Spinal cord (tissue), 10 donors: ENCODE measurements at places on chromosomes 7 and 10.
A peak's percentile ranks its signal among the peaks of the same experiment; 100 is the strongest.

GRCh38 chr10:100696477-100696901 is 48.9 kb upstream of the PAX2 start:
- no peak overlapping the region for H3K4me3 ChIP-seq
- H3K27ac ChIP-seq, result no peak overlapping the region
- DNase-seq, result no peak
- no peaks in the 10 kb centered on the region for H3K36me3 ChIP-seq
- no peaks in the 10 kb centered on the region for H3K4me1 ChIP-seq
- peaks cover 8% of the 10 kb centered on the region for H3K27me3 ChIP-seq

GRCh38 chr7:127959770-127960169 is 71.5 kb downstream of the LRRC4 start:
- no peaks in the 10 kb centered on the region for H3K27me3 ChIP-seq
- no peak for DNase-seq
- H3K4me1 ChIP-seq, result no peaks in the 10 kb centered on the region
- no peaks in the 10 kb centered on the region for H3K36me3 ChIP-seq

GRCh38 chr7:75646571-75647102 is 92.1 kb downstream of the HIP1 start:
- no peaks in the 10 kb centered on the region for H3K27me3 ChIP-seq
- DNase-seq, result no peak
- H3K4me1 ChIP-seq, result peaks cover 15% of the 10 kb centered on the region
- no peak overlapping the region for H3K4me3 ChIP-seq
- H3K36me3 ChIP-seq, result no peaks in the 10 kb centered on the region

DNA sequence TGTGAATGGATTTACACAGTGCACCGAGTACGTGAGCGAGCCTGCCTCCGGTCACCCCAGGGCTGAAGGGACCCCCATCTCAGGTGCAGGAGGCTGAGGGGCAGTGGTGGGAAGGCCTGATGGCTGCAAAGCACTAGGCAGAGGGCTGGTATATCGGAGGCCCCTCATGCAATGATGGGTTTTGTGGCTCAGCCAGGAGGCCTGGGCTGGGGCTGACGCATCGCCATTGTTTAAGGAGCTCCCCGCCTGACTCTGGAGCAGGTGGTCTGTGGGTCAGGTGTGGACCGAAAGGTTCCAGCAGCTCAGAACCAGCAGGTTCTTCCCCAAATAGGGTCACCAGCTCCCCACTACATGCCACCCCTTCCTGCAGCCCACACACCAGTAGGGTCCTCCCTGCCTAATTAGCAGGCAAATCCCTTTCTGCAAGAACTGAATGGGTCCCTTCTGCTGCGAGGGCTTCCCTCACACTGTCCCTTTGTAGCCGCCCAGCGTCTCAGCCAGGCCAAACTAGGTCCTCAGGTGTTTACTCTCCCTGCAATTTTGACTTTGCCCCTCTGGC is 33.0 kb downstream of the OAT start:
- no peaks in the 10 kb centered on the region for H3K36me3 ChIP-seq
- H3K4me1 ChIP-seq, result peaks cover 34% of the 10 kb centered on the region
- no peak for DNase-seq
- peaks cover 5% of the 10 kb centered on the region for H3K27me3 ChIP-seq
- H3K27ac ChIP-seq, result no peak overlapping the region
- H3K4me3 ChIP-seq, result no peak overlapping the region

DNA sequence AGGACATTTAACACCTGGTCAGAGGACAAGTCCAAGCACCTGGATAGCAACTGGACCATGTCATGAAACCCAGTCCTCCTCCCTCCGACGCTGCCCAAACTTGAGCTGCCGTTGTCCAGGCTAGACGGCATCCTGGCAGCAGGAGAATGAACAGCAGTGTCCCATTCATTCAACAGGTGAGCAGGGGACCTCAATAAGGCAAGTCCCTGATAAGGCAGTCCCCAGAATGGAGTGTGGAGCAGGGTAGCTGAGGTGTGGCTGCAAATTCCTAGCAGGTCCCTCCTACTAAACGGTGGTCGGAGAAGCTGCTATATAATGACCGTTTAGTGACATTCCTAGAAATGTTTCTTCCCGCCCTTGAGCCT is 169.8 kb downstream of the PRKAG2 start:
- no peak overlapping the region for H3K27ac ChIP-seq
- H3K4me1 ChIP-seq, result peaks cover 26% of the 10 kb centered on the region
- H3K27me3 ChIP-seq, result no peaks in the 10 kb centered on the region
- DNase-seq, result no peak

- peaks cover 52% of the 10 kb centered on the region for H3K4me1 ChIP-seq
- DNase-seq, result no peak
- H3K4me3 ChIP-seq, result no peak overlapping the region
- H3K27me3 ChIP-seq, result no peaks in the 10 kb centered on the region
- peaks cover 20% of the 10 kb centered on the region for H3K36me3 ChIP-seq
- H3K27ac ChIP-seq, result no peak overlapping the region
Observed at GRCh38 chr10:86944031-86944419, 13.4 kb downstream of the MMRN2 start.

- peaks cover 21% of the 10 kb centered on the region for H3K27me3 ChIP-seq
- no peak for DNase-seq
- H3K4me1 ChIP-seq, result peaks cover 19% of the 10 kb centered on the region
Observed at GRCh38 chr7:50787825-50788224, 5.1 kb upstream of the GRB10 start.

DNA sequence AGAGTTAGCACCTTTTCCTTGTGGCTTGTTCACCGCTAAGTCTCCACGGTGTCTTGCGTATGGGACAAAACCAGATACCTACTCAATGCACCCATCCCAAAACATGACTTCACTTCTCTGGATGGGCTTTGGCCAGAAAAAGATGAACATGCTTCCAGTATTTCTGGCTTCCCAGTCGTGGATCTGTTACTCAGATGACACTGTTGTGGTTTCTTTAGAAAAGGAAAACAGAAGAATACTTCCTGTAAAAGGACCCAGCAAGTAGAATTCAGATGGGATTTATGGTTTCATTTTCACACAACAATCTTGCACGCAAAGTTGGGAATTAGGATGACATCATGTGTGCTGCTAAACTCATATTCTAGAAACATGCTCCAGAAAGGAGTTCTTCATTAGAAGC is 216.7 kb downstream of the ADAM12 start:
- no peaks in the 10 kb centered on the region for H3K27me3 ChIP-seq
- no peaks in the 10 kb centered on the region for H3K36me3 ChIP-seq
- no peak for DNase-seq
- peak overlapping the region; percentile 1 for H3K27ac ChIP-seq
